ENCODE measurements at places on chromosomes 11 and 22.

- H3K36me3 ChIP-seq: no peaks in the 10 kb centered on the region
- no peaks in the 10 kb centered on the region for H3K27me3 ChIP-seq
- peak; percentile 40 for DNase-seq
Measured at GRCh38 chr11:46277622-46278386, at the start of gene CREB3L1. TSS of gene CREB3L1 (plus strand) at chr11:46277662. CDS start at chr11:46278112, 450 bp downstream.

GRCh38 chr22:44758344-44758973 lies 6.1 kb downstream of the ARHGAP8 start:
- no peak overlapping the region for H3K4me3 ChIP-seq
- no peaks in the 10 kb centered on the region for H3K36me3 ChIP-seq
- H3K27me3 ChIP-seq: peaks cover 5% of the 10 kb centered on the region
- DNase-seq: no peak
- no peak overlapping the region for H3K27ac ChIP-seq
- H3K4me1 ChIP-seq: no peaks in the 10 kb centered on the region

- H3K4me3 ChIP-seq: no peak overlapping the region
- H3K36me3 ChIP-seq: no peaks in the 10 kb centered on the region
- H3K27me3 ChIP-seq: no peaks in the 10 kb centered on the region
- DNase-seq: peak; percentile 94
Measured at GRCh38 chr11:109960831-109961230, 132.4 kb upstream of the ZC3H12C start.

DNA sequence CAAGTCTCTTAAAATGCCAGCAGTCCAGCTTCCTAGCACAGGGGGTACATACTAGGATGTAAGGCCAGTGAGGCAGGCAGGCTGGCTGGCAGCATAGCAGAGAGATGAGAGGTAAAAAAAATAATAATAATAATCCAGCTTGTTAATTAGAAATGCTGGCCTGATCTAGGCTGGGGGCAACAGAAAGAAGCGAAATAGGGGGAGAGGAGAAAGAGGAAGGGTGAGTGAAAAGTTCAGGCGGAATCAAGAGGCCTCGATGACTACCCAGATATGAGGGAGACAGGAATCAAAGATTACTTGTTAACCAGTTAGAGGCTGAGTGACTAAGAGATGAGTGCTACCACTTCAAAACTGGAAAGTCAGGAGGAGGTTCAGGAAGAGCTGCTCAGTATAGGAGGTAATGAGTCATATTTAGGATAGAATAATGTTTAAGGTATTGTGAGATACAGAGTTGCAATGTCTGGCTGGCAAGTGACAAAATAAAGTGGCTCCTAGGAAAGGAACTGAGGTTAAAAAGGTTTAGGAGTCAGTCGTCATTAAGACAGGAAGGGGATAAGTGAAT lies 2.8 kb downstream of the ALKBH8 start:
- H3K27me3 ChIP-seq: no peaks in the 10 kb centered on the region
- no peak overlapping the region for H3K4me3 ChIP-seq
- H3K36me3 ChIP-seq: no peaks in the 10 kb centered on the region

GRCh38 chr11:70906101-70906500 lies 346.3 kb downstream of the SHANK2 start:
- no peak overlapping the region for H3K27ac ChIP-seq
- DNase-seq: no peak
- H3K4me1 ChIP-seq: no peaks in the 10 kb centered on the region
- H3K36me3 ChIP-seq: no peaks in the 10 kb centered on the region
- H3K27me3 ChIP-seq: no peaks in the 10 kb centered on the region

DNA sequence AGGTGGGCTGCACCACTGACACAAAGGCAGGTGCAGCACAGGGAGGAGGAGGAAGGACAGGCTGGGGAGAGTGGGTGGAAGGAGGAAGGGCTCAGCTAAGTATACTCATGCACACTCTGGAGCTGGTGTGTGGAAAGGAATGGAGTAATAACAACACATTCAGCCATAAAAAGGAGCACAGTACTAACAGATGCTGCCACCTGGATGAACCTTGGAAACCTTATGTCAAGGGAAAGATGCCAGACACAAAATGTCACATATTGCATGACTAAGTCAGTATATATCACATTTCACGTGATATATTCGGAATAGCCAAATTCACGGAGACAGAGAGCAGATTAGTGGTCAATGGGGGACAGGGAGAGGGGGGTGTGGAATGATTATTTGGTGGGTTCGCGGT lies 389.6 kb upstream of the SYN3 start:
- DNase-seq: no peak
- H3K4me1 ChIP-seq: no peaks in the 10 kb centered on the region
- no peaks in the 10 kb centered on the region for H3K36me3 ChIP-seq
- no peak overlapping the region for H3K27ac ChIP-seq

DNA sequence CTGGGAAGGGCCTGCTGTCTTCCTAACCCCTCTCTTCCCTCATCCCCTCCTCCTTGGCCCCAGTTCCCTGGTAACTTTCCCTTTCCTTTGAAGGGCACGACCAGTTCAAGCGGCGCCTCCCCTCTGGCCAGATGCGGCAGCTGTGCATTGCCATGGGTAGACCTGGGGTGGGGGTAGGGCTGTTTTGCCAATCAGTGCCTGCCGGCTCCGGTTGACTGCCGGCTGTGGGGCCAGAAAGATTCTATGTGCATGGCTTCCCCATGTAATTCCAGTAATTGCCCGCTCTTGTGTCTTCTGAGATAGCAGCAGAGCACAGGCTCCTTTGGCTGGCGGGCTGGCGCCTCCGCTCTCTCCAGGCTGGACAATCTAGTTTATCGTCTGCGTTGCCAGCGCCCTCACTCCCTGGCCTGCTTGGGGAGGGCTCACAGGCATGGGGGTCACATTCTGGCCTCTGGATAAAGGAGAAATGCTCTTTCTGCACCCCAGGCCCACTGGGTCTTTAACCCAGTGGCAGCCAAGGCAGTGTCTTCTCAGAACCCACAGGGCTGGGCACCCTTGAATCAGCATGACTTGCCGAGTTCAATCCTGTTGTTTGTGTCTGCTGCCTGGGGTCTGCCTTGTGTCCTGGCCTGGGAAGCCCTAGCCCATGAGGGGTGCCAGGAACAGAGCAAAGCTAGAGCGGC lies 9.4 kb downstream of the SIDT2 start:
- no peak overlapping the region for H3K4me3 ChIP-seq
- no peaks in the 10 kb centered on the region for H3K27me3 ChIP-seq
- peak; percentile 48 for DNase-seq
- H3K4me1 ChIP-seq: no peaks in the 10 kb centered on the region

- no peaks in the 10 kb centered on the region for H3K4me1 ChIP-seq
- H3K27ac ChIP-seq: no peak overlapping the region
- H3K36me3 ChIP-seq: no peaks in the 10 kb centered on the region
- no peak for DNase-seq
- no peak overlapping the region for H3K4me3 ChIP-seq
Measured at GRCh38 chr22:35054064-35054463, 11.9 kb upstream of the ISX start.

- H3K4me1 ChIP-seq: no peaks in the 10 kb centered on the region
- H3K36me3 ChIP-seq: no peaks in the 10 kb centered on the region
- no peak for DNase-seq
- H3K4me3 ChIP-seq: no peak overlapping the region
Measured at GRCh38 chr11:130720232-130721022, 195.9 kb downstream of the SNX19 start.

DNA sequence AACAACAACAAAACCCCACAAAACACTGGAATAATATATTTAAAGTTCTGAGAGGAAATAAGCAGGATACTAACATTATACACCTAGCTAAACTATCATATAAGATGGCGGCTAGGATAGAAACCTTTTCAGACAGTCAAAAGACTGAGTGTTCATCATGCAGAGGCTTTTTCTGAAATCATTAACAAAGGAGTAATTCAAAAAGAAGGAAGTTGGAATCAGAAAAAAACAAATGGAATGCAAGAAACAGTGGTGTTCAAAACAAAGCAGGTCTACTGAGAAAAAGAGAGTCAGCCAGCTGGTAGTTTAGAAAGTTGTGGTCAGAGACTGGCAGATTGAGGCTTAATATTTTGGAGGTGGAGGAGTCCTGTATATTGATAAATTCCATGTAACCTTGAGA lies 30.1 kb upstream of the ZBTB44 start:
- H3K27ac ChIP-seq: no peak overlapping the region
- no peak for DNase-seq
- no peak overlapping the region for H3K4me3 ChIP-seq
- H3K27me3 ChIP-seq: no peaks in the 10 kb centered on the region

DNA sequence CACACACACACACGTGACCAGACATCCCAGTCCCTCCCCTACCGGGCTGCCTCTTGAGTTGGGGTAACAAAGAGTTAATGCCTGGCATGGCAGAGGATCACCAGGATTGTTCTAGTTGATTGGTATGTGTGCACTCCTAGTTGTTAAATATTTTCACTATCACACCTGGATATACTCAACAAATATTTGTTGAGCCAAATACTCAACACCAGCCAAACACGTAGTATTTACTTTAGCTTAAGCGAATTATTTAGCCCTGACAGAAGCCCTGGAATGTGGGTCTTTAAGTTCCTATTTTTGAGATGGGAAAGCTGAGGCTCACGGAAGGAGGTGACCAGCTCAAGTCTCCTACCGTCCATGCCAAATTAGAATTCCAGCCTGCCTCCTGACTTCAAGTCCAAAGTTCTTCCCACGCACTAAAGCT lies 10.5 kb downstream of the CD3E start:
- H3K36me3 ChIP-seq: no peaks in the 10 kb centered on the region
- no peak overlapping the region for H3K4me3 ChIP-seq
- peaks cover 9% of the 10 kb centered on the region for H3K4me1 ChIP-seq
- peaks cover 18% of the 10 kb centered on the region for H3K27me3 ChIP-seq
- no peak overlapping the region for H3K27ac ChIP-seq

- peak overlapping the region; percentile 38 for H3K27ac ChIP-seq
- peaks cover 63% of the 10 kb centered on the region for H3K36me3 ChIP-seq
- peak; percentile 61 for DNase-seq
- H3K4me3 ChIP-seq: no peak overlapping the region
- peaks cover 36% of the 10 kb centered on the region for H3K4me1 ChIP-seq
Measured at GRCh38 chr11:57798905-57799559, 37.4 kb downstream of the CTNND1 start.

- DNase-seq: no peak
- no peak overlapping the region for H3K4me3 ChIP-seq
- no peaks in the 10 kb centered on the region for H3K27me3 ChIP-seq
- H3K36me3 ChIP-seq: no peaks in the 10 kb centered on the region
- no peaks in the 10 kb centered on the region for H3K4me1 ChIP-seq
- no peak overlapping the region for H3K27ac ChIP-seq
Measured at GRCh38 chr22:38347181-38347943, 30.1 kb upstream of the CSNK1E start.

DNA sequence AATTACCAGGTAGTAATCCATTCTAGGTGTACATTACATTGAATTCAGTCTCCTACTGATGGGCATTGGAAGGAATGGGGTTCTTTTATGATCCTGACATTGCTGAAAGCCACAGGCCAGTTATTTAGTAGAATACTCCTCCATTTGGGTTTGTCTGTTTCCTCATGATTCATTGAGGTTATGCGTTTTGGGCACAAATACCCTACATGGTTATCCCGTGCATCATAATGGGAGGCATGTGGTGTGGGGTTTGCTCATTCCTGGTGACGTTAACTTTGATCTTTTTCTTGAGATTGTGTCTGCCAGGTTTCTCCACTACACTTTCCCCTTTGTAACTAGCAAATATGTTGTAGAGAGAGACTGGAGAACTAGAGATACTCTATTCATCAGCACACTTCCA lies 5.5 kb downstream of the FOLR3 start:
- no peaks in the 10 kb centered on the region for H3K36me3 ChIP-seq
- no peak overlapping the region for H3K4me3 ChIP-seq
- H3K27me3 ChIP-seq: no peaks in the 10 kb centered on the region
- DNase-seq: no peak
- H3K27ac ChIP-seq: no peak overlapping the region

DNA sequence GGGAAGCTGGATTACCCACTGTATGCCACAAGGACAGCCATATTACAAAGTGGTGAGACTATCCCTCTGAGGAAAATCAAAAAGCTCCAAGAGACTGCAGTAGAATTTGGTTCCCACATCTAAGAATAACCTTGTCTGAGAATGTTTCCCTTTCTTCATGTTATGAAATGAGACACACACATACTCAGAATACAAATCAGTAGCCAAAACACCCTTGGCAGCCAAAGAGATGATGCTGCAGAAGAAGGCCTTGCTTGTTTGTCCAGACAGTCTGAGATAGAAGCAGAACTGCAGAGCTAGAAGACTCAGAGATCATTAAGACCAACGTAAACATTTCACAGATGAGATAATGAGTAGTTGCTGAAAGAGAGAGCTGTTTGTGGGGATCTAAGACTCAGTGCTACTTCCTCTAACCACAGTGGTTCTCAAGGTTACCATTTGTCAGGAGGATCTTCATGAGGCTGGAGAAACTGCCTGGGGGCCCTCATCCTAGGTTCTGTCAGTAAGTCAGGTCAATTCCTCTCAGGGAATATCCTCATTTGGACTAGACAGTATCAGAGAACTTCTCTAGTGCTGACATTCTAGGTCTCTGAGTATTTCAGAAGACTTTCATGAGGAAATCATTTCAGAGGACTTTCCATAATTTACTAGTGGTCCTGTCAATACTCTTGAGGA lies 38.9 kb downstream of the RELT start:
- H3K4me3 ChIP-seq: no peak overlapping the region
- no peaks in the 10 kb centered on the region for H3K4me1 ChIP-seq
- H3K27ac ChIP-seq: no peak overlapping the region

- no peak for DNase-seq
- peaks cover 7% of the 10 kb centered on the region for H3K4me1 ChIP-seq
- H3K4me3 ChIP-seq: no peak overlapping the region
- H3K36me3 ChIP-seq: no peaks in the 10 kb centered on the region
- H3K27me3 ChIP-seq: no peaks in the 10 kb centered on the region
Measured at GRCh38 chr11:74806267-74806666, 57.6 kb downstream of the RNF169 start.

GRCh38 chr11:92625894-92626293 lies 343.6 kb upstream of the MTNR1B start:
- no peaks in the 10 kb centered on the region for H3K4me1 ChIP-seq
- no peak overlapping the region for H3K4me3 ChIP-seq
- H3K27me3 ChIP-seq: no peaks in the 10 kb centered on the region
- H3K27ac ChIP-seq: no peak overlapping the region

GRCh38 chr11:124081483-124081882 lies 33.8 kb upstream of the VWA5A start:
- DNase-seq: no peak
- no peaks in the 10 kb centered on the region for H3K4me1 ChIP-seq
- no peaks in the 10 kb centered on the region for H3K36me3 ChIP-seq

GRCh38 chr11:79253280-79253679 lies 187.6 kb downstream of the TENM4 start:
- no peaks in the 10 kb centered on the region for H3K4me1 ChIP-seq
- H3K4me3 ChIP-seq: no peak overlapping the region
- no peaks in the 10 kb centered on the region for H3K27me3 ChIP-seq
- H3K27ac ChIP-seq: no peak overlapping the region

- H3K4me1 ChIP-seq: no peaks in the 10 kb centered on the region
- H3K27ac ChIP-seq: no peak overlapping the region
- H3K27me3 ChIP-seq: no peaks in the 10 kb centered on the region
- H3K4me3 ChIP-seq: no peak overlapping the region
- H3K36me3 ChIP-seq: no peaks in the 10 kb centered on the region
- no peak for DNase-seq
Measured at GRCh38 chr11:74819400-74819799, 70.8 kb downstream of the RNF169 start.

DNA sequence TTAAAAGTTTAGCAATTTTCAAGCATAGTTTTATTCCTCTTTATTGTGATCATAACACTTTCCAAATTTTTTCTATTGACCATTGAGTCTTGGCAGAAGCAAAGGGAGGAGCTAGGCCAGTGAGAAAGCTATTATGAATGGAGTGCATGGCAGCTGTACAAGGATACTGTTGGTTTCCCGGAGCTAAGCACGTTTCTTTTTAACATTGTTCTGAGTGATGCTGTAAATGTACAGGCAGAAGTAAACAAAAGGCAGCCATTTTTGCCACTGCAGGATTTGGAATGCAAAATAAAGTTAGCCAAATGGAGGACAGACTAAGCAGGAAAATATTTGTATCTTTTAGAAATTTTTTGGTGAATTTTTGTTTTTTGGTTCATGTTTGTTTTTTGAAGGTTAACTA lies 16.2 kb downstream of the CBL start:
- no peak overlapping the region for H3K27ac ChIP-seq
- no peaks in the 10 kb centered on the region for H3K27me3 ChIP-seq
- no peak overlapping the region for H3K4me3 ChIP-seq
- no peaks in the 10 kb centered on the region for H3K36me3 ChIP-seq
